Osteoblast (primary cell): ENCODE measurements at places on chromosomes 6 and 20. TPM values are rescaled to one million over a fixed set of nuclear protein-coding genes. Genes with fewer than 3 reads are reported as not detected.

- DNase-seq: no peak
These were observed 7.1 kb downstream of the RAMACL start for GRCh38 chr6:166579237-166579850.

DNA sequence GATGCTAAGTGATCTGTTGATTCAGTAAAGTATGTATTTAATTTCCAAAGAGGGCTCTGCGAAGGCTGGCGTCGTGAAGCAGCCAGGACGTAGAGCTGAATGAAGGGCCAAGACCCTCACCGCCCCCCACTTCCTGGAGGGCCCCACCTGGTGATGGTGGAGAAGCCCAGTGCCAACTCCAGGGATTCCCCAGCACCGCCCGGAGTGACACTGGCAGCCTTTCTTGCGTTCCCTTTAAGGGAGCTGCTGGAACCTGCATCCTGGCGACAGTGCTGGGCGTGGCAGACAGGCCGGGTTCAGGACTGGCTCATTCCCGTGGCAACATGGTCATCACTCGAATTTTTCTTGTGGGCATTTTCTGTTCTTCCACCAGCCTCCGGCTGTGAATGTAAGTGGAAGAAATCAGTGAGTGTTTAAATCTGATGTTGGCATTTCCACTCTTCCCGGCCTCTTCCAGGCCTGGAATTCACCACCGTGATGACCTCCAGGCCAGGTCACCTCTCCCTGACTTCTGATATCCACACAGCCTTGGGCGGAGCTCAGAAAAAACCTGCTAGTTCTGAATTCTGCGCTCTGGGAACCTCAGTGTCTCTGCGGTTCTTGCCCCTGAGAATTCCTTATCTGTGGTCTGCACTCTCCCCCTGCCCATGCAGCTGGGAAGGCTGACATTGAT lies 57.4 kb upstream of the DACT2 start:
- peak; percentile 43 for DNase-seq

DNA sequence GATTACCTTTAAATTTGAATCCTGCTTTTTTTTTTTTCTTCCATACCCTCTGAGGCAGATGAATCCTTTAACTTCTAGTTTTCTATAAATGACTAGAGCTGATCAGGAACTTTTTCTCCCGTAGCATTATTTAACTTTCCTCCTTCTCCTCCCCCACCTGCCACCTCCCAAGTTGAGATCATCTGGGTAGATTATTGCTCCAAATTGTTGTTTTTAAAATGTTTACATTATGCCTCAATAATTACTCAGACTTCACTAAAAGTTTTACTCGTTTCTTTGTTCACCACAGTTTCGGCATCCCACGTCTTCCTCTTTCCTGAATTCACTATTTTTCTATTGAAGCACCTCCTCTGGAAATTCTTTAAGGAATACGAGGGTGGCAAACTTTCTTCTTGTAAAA lies 16.6 kb upstream of the SCUBE3 start:
- DNase-seq: peak; percentile 69

DNA sequence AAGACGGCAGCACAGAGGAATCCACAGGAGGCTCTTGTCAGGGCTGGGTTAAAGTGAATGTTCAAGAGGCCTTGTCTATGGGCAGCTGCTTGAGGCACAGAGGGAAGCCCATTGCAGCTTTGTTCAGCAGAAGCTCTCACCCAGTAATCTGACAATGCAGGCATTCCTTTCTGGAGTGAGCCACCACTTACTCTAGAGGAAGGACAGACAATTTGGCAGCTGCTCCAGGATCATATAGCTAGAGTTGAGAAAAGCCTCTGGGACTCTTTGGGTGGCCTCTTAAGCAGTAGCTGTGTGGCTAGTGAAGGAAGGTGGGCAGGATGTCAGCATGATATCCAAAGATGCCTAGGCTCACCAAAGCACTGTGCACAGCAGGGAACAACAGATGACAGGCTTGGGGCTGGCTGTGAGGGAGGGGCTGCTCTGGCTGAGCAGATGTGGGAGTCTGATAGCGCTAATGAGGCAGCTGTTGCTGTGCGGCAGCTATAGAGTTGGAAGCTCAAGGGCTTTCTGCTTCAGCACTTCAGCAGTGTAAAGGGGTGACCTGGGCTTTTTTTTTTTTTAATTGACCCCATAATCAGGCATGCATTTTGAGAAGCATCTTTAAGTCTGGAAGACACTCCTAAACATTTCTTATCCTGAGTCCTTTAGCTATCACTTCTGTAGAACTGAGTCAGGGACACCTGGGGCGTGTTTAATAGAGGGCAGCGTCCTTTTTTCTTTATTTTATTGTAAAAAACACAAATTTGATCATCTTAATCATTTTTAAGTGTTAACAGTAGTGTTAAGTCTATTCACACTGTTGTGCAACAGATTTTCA lies 27.2 kb downstream of the CMTR1 start:
- no peak for DNase-seq

Gene KHDC3L
- total RNA-seq: not detected in 2 replicates

- DNase-seq: no peak
These were observed 1192.4 kb upstream of the CITED2 start for GRCh38 chr6:140566781-140567277.

GRCh38 chr6:25511376-25511775 lies 140.6 kb upstream of the SCGN start:
- peak; percentile 56 for DNase-seq

- DNase-seq: no peak
These were observed 277.0 kb upstream of the PTCHD4 start for GRCh38 chr6:48388044-48388443.

- no peak for DNase-seq
These were observed 179.4 kb upstream of the PDE10A start for GRCh38 chr6:165842281-165842936.

DNA sequence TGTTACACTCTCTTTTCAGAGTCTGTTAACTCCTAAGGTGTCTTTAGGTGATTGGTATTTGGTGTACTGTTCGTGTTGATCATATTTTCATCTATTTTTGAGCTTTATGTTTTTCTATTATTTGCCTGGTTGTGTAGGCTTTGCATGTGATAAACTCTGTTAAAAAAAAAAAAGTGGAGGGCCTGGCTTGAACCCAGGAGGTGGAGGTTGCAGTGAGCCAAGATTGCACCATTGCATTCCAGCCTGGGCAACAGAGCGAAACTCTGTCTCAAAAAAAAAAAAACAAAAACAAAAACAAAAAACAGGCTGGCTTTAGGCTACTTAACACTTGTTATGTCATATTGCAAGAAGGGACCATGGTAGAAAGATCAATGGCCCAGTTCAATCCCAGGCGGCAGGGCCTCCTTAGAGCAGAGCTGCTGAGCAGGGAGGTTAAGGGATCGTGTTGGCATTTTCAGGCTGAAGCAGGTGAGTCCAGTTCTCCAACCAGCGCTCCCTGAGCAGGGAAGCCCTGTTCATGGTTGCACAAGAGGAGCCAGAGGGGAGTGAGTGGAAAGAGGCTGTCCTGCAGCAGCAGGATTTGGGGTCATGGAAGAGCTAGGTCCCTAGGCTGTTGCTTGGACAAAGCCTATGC lies 8.5 kb downstream of the PYGB start:
- DNase-seq: no peak
